ENCODE measurements at places on chromosomes 4 and X.

- DNase-seq = no peak
These were observed 97.4 kb upstream of the S100G start for GRCh38 chrX:16552546-16552945.

- DNase-seq = no peak
These were observed 2.9 kb downstream of the USP11 start for GRCh38 chrX:47235691-47236103.

- no peak for DNase-seq
These were observed 34.9 kb upstream of the FHDC1 start for GRCh38 chr4:152901205-152901604.

- no peak for DNase-seq
These were observed 191.5 kb downstream of the SNCA start for GRCh38 chr4:89645482-89645881.

GRCh38 chr4:55781812-55782211 lies 37.8 kb upstream of the EXOC1L start:
- DNase-seq = no peak

- peak; percentile 98 for DNase-seq
These were observed 30.0 kb downstream of the ARHGEF9 start for GRCh38 chrX:63754860-63755579.

GRCh38 chr4:94605241-94605805 lies 152.4 kb upstream of the BMPR1B start:
- DNase-seq = no peak

DNA sequence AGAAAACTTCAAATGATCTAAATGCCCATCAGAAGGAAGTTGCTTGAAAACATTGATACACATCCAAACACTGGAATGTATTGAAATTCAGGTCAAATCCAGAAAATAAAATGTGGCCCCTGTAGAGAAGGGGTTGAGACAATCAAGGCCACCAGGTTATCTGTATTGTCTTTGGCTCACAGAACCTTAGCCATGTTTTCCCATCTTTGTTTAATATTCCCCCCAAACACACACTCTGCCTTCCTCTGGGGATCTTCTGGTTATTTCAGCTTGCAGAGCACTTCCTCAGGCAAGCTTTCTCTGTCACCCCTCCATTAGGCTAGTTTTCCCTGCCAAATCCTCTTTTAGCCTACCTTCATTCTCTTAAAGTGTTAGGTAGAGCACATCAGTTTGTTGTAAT lies 30.5 kb downstream of the PAGE2 start:
- DNase-seq = no peak

GRCh38 chr4:10311939-10312338 lies 145.3 kb downstream of the ZNF518B start:
- no peak for DNase-seq

DNA sequence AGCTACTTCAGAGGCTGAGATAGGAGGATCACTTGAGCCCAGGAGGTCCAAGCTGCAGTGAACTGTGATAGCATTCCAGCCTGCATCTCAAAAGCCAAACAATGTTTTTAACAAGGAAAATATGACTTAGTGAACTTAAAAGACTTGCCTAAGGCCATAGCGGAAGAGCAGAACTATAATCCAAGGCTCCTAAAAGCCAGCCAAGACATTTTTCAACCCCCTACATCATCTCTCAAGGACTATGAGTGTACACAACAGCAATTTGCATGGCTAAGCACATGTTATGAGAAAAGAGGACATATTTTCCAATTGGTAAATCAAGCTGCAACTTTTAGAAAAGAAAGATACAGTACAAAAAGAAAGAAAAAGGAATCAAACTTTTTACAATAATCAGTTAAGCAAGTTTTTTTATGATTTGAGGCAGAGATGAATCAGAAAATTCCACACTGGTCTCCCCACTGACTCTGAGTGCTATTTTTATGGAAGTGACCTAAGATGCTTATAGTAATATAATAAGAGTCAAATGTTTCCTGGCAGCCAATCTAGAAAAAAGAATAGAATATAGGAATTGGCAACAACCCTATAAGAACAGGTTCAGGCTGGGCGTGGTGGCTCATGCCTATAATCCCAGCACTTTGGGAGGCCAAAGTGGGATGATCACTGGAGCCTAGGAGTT lies 9.8 kb upstream of the ACOT9 start:
- no peak for DNase-seq

DNA sequence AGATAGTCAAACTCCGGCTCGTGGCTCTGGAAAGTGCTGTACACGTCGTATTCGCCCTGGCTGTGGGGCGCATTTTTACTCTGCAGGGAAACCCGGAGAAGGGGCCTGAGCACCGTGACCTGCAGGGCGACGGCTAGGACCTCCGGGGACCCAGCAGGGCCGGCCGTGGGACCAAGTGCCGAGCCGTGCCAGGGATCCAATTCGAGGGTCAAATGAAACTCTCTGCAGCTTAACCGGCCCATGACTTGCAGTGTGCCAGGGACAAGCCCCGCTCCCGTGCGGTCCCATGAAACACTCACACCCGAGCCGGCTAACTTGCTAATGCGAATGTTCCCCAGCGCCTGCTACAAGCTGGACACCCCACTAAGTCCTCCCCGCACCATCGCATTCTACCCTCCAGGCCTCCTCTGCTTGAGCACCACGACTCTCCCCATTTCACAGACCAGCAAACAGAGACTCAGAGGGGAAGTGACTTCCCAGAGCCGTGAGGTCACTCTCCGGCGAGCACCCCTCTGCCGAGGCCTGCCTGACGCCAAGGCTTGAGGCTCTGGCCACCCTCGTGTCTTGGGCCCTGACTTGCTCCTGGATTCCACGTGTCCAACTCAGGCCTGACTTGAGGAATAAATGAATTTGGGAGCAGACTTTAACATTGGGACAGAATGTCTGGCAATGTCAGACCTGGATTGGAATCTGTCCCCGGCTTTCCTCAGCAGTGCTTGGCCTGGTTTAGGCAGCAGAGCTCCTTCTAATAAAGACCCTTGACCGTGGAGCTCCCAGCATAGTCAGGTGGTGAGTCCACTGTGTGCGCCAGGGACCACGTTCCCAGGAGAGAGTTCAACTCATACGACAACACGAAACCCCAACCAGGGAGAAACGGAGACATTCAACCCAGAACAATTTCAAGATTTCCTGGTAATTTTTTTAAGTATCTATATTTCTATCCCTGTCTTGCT lies 93.6 kb downstream of the PPP2R2C start:
- DNase-seq = no peak

GRCh38 chr4:46550471-46550870 lies 160.5 kb upstream of the GABRA2 start:
- DNase-seq = no peak

DNA sequence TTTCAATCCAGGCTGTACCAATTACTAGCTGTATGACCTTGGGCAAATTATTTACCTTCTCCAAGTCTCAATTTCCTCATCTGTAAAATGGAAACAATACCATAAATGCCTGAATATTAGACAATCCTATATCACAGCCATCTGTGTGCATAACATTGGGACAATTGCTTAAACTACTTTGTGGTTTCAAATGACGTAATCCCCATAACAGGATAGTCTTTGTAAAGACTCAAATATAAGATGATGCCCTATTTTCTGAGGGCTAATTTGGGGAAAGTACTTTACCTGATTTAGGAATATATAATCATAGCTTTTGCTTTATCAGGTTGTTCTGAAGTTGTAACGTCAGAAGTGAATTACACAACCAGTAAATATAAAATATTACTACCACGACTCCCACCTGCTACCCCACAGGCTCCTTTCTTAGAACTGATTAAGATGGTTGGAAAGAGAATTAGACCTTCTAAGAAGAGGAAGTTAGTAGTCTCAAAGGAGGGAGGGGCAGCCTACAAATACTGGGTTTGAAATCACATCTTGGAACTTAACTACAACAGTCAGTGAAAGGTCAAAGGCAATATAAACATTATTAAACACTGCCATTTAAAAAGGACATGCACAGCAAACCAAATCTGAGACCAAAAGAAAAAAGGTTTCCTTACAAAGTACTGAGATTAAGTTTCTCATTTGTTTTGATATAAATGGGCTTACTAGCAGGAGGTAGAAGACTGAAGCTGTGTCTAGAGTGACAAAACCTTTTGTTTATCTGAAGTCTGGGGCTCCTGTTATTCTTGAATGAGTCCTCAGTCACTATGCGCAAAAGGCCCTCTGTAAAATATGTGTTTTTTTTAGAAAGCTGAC lies 215.0 kb downstream of the SCFD2 start:
- DNase-seq = peak; percentile 64

DNA sequence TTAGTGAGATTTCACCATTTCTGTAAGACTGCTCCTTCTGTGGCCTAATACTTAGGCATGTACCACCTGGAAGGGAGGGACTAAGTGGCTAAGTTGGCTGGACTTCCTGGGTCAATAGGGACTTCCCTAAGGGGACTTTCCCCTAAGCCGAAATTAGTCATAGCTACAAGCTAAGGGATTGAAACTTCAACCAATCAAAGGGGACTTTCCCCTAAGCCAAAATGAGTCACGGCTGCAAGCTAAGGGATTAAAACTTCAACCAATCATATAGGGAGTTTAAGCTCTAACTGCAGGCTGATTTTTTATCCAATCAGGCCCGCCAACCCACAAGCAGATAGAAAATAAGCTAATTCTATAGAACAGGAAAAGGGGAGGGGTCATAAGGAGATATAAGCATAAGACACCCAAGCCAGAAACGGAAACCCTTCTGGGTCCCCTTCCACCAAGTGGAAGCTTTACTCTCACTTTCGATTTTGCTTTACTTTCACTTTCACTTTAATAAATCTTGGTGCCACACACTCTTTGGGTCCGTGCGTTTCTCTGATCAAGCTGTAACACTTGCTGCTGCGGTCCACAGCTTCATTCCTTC lies 382.8 kb downstream of the KLHL4 start:
- peak; percentile 1 for DNase-seq

GRCh38 chr4:48909697-48910096 lies 3.1 kb upstream of the OCIAD2 start:
- no peak for DNase-seq

- DNase-seq = no peak
These were observed 28.3 kb downstream of the ARHGAP10 start for GRCh38 chr4:147760176-147760575.

GRCh38 chrX:47189906-47190305 lies 3.7 kb upstream of the UBA1 start:
- DNase-seq = peak; percentile 26

GRCh38 chr4:7860600-7861163 lies 79.0 kb downstream of the AFAP1 start:
- peak; percentile 3 for DNase-seq

- DNase-seq = peak; percentile 34
These were observed 142.8 kb downstream of the MGST2 start for GRCh38 chr4:139808381-139808807.

Data from NCI-H82 (cell line).